ENCODE measurements at places on chromosomes 1 and 21.

GRCh38 chr21:42626171-42626570 lies 27.2 kb upstream of the PDE9A start:
- DNase-seq: no peak

DNA sequence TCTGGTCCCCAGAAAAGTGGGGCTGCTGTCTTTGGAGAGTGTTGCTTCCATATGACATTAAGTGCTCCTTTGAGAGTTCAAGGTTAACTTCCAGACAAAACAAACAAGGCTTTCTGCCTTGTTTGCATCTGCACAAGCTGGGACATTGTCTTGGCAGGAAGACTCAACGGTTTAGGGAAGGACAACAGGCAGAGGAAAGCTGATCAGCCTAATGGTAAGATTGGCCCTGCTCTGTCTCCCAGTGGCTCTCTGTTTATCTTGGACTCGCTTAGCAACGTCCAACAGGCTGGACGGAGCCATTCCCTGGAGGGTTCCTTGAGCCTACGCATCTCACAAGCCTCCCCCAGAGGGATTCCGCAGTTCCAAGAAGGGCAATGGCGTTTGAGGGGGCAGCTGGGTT lies 62.2 kb upstream of the SLC44A3 start:
- DNase-seq: no peak

GRCh38 chr1:203450479-203451149 lies 25.0 kb upstream of the PRELP start:
- DNase-seq: no peak

- no peak for DNase-seq
These were observed 41.6 kb downstream of the GNG12 start for GRCh38 chr1:67791686-67792085.

GRCh38 chr1:29159773-29160172 lies 21.9 kb downstream of the SRSF4 start:
- no peak for DNase-seq

DNA sequence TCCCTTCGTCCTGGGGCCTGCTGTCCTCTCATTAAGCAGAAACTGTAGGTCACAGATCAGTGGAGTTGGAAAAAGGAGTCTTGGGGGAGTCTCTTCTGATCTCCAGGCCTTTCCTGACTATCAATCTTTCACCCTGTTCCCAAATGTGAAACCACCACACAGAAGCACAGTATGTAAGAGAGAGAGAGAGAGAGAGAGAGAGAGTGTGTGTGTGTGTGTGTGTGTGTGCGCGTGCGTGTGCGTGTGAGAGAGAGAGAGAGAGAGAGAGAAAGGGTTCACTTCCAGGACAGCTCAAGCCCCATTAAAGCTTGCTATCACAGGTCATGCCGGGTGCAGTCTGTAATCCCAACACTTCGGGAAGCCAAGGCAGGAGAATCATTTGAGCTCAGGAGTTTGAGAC lies 1.5 kb upstream of the TTC24 start:
- no peak for DNase-seq

GRCh38 chr1:75135573-75136194 lies 1.5 kb downstream of the LHX8 start:
- no peak for DNase-seq

- no peak for DNase-seq
These were observed 43.5 kb downstream of the CHIA start for GRCh38 chr1:111334169-111334568.

DNA sequence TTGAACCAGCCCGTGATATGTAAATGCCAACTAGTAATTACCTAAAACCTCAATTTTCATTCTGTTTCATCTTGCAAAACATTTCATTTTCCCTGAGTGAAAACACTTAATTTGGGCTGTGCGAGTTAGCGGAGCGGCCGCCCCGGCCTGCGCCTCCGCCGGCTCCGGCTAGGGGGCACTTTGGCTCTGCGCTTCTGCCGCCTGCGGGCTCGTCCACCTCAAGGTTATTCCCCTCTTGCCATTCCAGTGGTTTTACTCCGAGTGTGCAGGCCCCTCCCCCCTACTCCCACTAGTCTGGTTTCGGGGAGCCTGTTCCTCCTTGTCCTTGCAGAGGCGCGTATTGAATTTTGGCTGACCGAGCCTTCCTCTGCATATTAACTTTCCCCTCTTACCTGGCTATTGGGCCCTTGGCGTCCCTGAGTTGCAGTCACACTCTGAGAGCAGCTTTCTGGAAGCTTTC lies 55.6 kb downstream of the PEX14 start:
- DNase-seq: no peak

- DNase-seq: no peak
These were observed 8.9 kb downstream of the DCLRE1B start for GRCh38 chr1:113913887-113914664.

GRCh38 chr1:229011022-229011421 lies 259.9 kb upstream of the RAB4A start:
- DNase-seq: no peak

DNA sequence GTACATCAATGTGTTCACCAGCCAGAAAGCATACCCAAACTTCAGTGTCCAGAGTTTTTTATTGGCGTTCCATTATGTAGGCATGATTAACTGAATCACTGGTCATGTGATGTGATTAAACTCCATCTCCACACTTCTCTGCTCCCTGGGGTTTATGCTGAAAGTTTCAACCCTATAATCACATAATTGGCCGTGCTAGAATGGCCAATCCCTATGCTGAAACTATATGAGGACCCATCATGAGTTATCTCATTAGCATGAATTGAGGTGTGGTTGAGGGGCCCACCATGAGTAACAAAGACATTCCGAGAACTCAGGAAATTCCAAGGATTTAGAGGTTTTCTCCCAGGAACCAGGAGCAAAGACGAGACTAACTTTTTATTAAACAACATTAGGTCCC lies 31.8 kb upstream of the FBXO28 start:
- DNase-seq: no peak

DNA sequence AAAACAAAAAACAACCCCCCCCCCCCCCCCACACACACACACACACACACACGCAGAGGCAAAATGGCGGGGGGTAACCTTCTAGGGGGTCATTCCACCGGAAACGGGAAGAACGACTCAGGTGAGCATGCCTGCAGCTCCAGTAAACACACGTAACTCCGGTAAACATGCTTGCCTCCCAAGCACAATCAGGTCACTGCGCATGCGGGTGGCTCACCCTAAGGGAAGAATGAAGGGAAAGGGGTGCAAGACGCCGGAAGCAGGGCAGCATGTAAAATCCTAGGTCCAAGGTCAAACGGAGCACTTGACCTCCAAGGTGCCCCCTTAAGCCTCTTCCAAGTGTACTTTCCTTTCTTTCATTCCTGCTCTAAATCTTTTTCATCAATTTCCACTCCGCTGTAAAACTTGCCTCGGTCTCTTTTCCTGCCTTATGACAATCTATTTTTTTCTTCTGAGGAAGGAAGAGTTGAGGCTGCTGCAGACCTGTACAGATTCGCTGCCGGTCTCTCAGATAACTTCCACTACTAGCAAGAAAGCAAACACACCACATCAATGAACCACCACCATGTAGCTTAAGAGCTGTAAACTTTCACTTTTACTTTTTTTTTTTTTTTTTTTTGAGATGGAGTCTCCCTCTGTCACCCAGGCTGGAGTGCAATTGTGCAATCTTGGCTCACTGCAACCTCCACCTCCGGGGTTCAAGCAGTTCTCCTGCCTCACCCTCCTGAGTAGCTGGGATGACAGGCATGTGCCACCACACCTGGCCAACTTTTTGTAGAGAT lies 21.0 kb upstream of the CBR3 start:
- no peak for DNase-seq

GRCh38 chr1:160789702-160790611 lies 6.0 kb upstream of the LY9 start:
- no peak for DNase-seq

- no peak for DNase-seq
These were observed 20.2 kb downstream of the RCAN1 start for GRCh38 chr21:34594566-34595234.

GRCh38 chr1:150150133-150151021 lies 661 bp downstream of the PLEKHO1 start:
- DNase-seq: no peak

GRCh38 chr1:9424261-9424660 lies 115.0 kb upstream of the SLC25A33 start:
- no peak for DNase-seq

GRCh38 chr1:157691285-157691920 lies 9.2 kb downstream of the FCRL3 start:
- no peak for DNase-seq

- no peak for DNase-seq
These were observed 143.2 kb downstream of the NOS1AP start for GRCh38 chr1:162212713-162213112.

- no peak for DNase-seq
These were observed 5.1 kb upstream of the CAPN8 start for GRCh38 chr1:223670458-223671159.

DNA sequence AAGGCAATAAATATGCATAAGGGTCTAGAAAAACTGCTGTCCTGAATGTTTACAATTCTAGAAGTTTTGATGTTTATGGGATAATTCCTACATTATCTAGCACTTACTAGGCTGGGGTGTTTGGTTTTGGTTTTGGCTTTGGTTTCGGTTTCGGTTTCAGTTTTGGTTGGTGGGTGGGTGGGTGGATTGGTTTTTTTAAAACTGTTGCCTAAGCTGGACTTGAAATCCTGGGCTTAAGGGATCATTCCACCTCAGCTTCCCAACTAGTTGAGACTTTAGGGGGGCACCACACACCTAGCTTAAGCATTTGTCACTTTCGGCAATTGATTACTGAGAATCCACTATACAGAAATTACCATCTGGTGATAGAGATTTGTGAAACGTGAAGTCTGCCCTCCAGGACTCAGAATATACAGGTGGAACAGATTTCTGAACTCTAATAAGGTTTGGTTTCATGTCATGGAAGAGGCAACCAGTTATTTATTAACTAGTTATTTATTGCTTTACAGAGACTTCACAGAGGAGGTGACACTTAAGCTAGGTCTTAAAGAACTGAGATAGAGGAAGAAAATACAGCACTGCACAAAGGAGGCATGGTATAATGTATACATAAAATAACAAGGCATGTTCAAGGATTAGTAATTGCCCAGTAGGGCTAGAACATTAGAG lies 69.6 kb downstream of the PIK3R3 start:
- peak; percentile 39 for DNase-seq

DNA sequence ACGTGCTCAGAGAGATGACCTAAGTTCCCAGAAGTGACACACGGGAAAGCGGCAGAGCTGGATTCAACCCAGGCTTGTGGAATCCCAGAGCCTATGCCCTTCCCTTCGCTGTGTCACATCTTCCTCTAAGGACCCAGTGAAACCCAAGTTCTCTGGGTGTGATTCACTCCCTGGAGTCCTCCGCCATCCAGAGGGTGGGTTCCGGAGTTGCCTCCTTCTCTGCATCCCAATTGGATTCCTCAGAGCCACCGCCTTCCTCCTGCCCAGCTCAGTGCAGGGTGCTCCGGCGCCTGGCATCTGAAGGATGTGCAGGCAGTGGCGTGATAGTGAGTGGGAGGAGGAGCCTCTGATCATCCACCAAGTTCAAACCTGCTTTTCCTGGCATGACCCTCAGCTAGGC lies 20.7 kb upstream of the RCC2 start:
- DNase-seq: no peak

GRCh38 chr1:238343852-238344251 lies 453.1 kb upstream of the ZP4 start:
- no peak for DNase-seq

- DNase-seq: peak; percentile 55
These were observed 710 bp downstream of the PPP2R5A start for GRCh38 chr1:212285685-212286555.

- no peak for DNase-seq
These were observed 305.3 kb downstream of the KCNT2 start for GRCh38 chr1:196302981-196303380.

DNA sequence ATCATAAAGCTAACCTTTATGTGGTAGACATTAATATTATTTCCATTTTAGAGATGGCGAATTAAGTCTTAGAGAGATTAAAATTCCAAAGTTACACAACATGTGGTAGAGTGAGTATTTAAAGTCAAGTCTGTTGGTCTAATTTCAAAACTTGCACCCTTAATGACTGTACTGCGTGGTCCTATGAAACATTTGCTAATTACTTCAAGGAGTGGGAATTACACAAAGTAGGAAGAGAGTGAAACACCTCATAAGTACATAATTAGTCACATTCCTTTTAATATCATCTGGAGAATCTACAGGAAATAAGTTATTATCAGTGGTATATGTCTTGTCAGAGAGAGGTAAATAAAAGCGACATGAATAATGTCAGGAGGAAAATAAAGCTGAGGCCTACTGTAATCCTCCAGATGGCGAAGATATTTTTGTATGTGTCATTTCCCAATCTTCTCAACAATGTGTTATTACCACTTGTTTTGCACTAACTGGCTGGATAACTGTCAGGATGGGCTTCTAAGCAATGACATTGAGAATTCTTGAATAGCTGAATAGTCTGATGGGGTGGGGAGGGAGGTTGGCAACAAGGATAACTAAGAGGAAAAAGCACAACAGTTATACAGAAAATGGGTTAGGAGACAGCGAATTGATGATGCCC lies 95.5 kb downstream of the TNFSF18 start:
- no peak for DNase-seq

DNA sequence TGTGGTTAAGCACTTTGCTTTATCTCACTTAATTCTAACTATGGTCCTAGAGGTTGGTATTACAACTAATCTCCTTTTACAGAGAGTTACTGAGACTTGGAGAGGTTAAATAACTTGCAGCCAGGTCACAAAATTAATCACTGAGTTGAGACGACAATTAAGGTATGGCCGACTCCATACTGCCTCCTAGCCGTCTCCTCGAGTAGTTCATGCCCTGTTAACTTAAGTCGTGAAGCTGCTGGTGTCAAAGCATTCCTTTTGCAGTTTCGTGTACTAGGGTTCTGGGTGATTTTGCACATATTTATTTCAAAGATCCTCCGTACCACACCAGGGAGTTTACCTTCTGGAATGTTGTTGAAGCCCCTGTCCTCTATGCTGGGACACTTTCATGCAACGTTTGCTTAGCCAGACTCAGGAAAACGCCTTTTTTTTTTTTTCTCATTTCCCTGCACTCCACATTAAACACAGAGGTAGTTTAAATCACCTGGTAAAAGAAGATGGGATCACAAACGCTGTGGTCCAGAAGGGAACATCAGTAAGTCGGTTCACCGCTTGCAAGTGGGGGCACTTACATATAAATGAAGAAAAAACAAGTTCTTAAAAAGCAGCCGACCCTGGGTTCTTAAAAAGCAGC lies 570 bp upstream of the NEK7 start:
- DNase-seq: peak; percentile 69

DNA sequence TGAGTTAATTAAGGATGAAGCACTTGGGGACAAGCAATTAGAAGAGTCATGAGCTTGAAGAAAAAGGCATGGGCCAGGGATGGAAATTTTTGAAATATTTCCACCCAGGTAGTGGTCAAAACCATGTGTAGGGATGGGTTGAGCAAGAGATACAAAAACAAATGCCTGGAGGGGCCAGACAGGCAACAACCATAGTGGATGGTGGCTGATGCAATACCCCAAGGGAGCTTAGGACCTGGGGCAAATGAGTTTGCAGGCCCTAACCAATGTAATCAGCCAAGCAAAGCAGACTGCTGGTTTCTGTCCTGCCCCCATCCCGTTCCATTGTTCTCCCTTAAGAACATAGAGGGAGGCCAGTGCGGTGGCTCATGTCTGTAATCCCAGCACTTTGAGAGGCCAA lies 119.1 kb upstream of the FGGY start:
- no peak for DNase-seq

GRCh38 chr1:166960858-166961474 lies 14.4 kb downstream of the ILDR2 start:
- DNase-seq: no peak

GRCh38 chr1:89525169-89525855 lies 683 bp downstream of the LRRC8B start:
- peak; percentile 24 for DNase-seq

GRCh38 chr1:31159869-31160611 lies 79.6 kb downstream of the NKAIN1 start:
- DNase-seq: no peak

Data from activated CD4-positive, alpha-beta T cell treated with anti-CD3 and anti-CD28 coated beads, Interleukin-2, amount 50 U/mL, for 24 hours (primary cell).